ENCODE measurements at places on chromosomes 7 and 10. TPM values are rescaled to one million over a fixed set of nuclear protein-coding genes. Genes with fewer than 3 reads are reported as not detected.

IDI2 gene
- total RNA-seq: not detected

CALN1 gene
- not detected for total RNA-seq

DNAJB12 gene
- total RNA-seq: 33.6 TPM

CLCN1 gene
- not detected for total RNA-seq

SNCG gene
- total RNA-seq: 10.0 TPM

ZPBP gene
- not detected for total RNA-seq

OR13A1 gene
- total RNA-seq: not detected

ANKRD2 gene
- total RNA-seq: 4.4 TPM

PLAU gene
- 74.1 TPM for total RNA-seq

MAGI2 gene
- total RNA-seq: 0.40 TPM

HHEX gene
- total RNA-seq: 13.3 TPM

FAM25A gene
- not detected for total RNA-seq

SSBP1 gene
- total RNA-seq: 291 TPM

CFTR gene
- not detected for total RNA-seq

RBM20 gene
- 2.6 TPM for total RNA-seq

FEZF1 gene
- total RNA-seq: not detected

PDE6C gene
- total RNA-seq: not detected

PRPS1L1 gene
- total RNA-seq: not detected

EVX1 gene
- total RNA-seq: 0.10 TPM

ANK3 gene
- total RNA-seq: 0.81 TPM

ABCA13 gene
- 0.06 TPM for total RNA-seq

SKIDA1 gene
- total RNA-seq: 0.91 TPM

CLDN4 gene
- 5.8 TPM for total RNA-seq

Measured in A549 treated with GW870086 at 1 μM for 4 hours (cell line).